ENCODE measurements at places on chromosomes 7 and 10.

DNA sequence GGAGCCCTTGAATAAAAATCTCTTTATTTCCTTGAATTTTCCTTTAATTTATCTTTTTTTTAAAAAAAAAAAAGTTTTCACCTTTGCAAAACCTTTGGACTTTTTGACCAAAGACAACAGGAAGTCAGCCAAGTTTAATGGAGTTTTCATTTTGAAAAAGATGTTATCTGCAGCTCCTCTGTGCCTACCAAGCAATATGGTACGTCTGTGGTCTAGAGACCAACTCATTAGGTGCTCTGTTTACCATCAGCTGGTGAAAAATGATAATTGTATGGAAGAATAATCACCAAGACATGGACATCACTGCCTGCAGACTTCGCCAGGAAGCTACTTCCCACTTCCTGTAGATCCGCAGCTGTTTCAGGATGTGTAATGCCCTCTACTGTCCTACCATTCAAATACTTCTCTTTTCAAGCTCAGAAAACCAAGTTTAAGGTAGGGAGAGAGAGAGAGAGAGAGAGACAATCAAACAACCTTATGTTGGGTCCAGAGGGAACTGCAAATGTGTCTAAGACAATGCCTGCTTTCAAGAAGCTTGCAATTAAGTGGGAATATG, 18.7 kb downstream of the PLXNA4 start:
- DNase-seq, result no peak

- no peak for DNase-seq
Measured at GRCh38 chr10:128657548-128657947, 531.3 kb upstream of the MKI67 start.

DNA sequence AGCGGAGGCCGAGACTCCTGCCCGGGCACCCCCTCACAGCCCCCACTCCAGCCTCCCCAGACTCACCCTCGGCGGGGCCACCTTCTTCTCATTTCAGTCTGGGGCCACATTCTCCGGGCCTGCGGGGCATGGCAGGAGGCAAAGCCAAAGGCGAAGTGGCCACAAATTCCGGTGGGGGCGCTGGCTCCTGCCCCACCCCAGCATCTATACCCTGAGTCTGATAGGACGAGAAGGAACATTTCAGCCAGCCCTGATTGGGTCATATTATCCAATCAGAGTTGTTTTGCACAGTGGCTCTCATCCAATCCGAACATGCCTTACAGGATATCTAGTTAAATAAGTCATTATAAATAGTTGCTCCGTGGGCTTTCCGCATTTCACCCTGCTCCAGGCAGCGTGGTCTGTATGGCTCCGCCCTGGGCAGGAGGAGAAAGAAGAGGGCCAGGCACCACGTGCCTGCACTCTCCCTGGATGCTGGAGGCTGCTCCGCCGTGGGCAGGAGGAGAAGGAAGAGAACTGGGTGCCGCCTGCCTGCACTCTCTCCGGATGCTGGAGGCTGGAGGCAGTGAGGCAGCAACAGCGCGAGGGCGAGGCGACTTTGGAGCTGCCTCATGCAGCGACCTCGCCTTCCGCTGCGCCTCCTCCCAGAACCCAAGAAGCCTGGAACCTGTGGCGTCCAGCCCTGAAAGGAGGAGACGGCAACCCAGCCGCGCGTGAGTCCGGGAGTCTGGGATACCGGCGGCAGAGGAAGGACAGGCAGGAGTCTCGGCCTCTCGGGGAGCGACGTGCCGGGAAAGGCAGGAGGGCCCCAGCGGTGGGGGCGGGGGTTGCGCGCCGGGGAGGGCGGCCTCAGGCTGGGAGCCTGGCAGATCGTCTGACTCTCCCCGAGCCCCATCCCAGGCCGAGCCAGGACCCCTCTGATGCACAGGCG, 162.9 kb downstream of the ZNF33B start:
- DNase-seq, result no peak

GRCh38 chr10:22433875-22434274, 88.6 kb downstream of the SPAG6 start:
- DNase-seq, result no peak

DNA sequence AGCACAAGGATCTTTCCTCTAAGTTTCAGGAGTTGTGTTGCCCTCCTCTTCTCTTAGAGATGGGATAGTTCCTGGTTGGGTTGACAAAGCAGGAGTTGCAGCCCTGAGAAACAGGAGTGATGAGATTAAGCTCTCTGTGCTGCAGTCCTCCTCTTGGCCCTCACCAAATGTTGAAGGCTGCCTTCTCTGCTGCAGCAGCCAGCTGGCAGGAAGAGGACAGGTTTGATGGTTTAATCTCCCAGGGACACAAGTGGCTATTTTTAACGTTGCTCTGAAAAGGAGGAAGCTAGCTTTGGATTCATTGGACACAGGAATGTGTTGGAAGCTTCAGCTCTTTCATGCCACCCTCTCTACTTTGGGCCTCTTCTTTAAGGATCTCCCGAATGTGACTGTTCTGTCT, 9.4 kb downstream of the STRIP2 start:
- DNase-seq, result no peak

DNA sequence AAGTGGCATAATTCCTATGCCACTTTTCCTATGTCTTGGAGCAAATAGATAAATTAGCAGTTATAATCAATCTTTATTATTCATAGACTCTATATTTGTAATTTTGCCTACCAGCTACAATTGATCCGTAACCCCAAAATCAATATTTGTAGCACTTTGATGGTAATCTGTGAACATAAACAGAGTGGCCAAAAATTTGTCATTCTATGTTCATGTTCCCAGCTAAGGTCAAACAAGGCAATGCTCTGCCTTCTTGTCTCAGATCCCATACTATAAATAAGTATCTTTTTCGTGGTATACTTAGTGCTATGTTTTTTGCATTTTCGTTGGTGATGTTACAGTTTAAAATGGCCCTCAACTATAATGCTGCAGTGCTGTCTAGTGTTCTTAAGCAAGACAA, 228.5 kb downstream of the FZD1 start:
- DNase-seq, result no peak

- no peak for DNase-seq
Measured at GRCh38 chr7:74020390-74020789, 7.6 kb upstream of the ELN start.

DNA sequence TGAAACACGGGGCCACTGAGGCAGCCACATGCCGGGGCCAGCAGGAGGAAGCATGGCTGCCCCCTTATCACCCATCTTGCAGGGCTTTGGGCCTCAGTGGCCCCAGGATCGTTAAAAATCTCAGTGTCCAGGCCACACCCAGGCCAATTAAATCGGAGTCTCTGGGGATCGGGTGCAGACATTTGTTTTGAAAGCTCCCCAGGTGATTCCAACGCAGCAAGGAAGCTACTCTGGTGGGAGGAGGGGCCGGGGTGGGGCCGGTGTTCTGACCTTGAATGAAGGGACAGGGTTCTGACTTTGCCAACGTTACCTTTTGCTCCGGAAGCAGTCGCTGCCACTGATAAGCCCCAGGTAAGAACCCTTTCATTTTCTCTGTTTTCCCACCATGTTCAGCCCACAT, 412.3 kb upstream of the FOXK1 start:
- DNase-seq, result no peak

DNA sequence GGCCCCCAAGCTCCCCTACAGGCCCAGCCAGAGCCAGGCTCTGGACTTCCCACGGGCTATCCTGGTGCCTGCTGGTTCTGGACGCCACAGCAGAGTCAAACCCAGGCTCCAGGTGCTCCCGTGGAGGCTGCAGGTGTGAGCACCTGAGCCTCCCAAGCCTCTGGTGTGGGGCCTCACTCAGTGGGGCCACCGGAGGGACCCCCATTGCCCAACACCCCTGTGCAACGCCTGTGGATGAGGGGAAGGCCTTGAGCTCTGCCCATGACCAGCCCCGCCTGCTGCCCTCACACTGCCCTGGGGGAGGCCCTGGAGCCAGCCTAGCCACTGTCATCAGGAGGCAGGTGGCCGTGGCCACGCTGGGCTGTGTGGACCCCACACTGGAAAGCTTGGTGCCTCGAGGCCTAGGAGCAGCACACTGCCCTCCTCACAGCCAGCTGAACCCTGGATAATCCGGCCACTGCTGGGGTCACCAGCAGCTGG, 229.3 kb downstream of the MAD1L1 start:
- DNase-seq, result no peak

DNA sequence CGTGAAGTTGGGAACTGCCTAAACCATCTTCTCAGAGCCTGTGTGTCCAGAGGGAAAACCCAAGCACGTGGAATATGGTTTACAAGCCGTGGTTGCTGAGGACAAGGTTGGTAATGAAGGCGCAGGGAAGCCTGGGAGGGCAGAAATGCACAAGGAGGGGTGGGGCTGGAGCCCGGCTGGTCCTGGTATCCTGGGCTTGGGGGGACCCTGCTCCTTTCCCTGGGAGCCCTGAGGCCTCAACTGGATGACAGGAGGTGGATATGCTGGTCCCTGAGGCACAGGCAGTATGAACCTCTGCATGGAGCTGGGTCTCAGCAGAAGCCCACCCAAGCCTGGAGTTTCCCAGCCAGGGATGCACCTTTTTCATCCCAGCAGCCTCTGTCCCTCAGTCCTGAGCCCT, 80.3 kb upstream of the RET start:
- no peak for DNase-seq

- no peak for DNase-seq
Measured at GRCh38 chr10:525565-526315, 163.7 kb downstream of the DIP2C start.

DNA sequence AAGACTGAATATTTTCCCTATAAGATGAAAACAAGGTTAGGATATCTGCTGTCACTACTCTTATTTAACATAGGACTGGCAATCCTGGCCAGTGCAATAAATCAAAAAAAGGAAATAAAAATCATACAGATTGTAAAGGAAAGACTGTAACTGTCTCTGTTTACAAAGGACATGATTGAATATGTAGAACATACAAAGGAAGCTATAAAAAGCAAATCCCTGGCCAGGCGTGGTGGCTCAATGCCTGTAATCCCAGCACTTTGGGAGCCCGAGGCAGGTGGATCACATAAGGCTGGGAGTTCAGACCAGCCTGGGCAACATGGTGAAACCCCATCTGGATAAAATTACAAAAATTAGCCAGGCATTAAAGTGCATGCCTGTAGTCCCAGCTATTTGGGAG, 15.8 kb downstream of the ZNF485 start:
- DNase-seq, result no peak

DNA sequence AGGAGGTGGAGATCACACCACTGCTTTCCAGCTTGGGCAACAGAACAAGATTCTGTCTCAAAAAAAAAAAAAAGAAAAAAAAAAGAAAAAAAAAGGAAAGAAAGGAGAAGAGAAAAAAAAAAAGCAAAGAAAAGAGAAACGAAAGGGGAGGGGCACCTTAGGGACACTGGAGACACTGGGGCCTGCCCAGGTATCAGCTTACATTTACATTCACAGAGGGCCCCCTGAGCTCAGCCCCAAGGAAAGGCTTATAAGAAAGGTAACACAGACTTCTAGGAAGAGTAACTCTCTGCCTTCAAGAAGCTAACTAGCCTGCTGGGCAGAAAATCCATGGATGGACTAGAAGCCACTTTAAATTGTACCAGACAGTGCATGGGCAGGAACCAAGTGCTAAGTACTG, 108.8 kb downstream of the NPY start:
- no peak for DNase-seq

DNA sequence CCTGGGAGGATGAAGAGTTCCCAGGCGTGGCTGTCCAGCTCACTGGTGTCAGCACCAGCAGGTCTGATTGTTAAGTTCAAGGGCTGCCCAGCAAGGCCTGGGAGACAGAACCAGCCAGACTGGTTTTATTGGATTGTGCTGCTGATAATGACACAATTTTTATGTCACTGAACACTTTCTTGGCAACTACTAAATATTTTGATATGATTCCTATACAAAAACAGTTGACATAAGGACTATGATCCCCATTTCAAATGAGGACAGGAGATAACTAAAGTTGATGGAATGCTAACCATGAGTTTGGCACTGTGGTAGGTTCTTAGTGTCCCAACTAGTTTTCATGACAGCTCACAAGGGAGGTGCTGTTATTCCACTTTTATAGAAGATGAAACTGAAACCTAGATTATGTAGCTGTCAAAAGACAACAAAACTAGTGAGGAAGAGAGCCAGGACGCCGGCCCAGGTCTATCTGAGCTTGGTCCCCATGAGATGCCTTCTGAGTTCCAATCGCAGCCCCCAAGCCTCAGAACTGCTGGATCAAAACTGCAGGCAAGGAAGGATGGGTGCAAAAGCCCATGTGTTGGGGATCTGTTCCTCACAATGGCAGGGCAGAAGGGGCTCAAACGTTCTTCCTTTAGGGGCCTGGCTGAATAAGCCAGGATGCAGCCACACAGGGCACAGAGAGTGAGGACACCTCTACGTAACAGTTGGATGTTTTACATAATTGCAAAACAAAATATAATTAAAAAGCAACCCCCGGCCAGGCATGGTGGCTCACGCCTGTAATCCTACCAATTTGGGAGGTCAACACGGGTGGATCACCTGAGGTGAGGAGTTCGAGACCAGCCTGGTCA, 52.8 kb downstream of the COBL start:
- no peak for DNase-seq

GRCh38 chr7:68875857-68876256, 722.4 kb upstream of the AUTS2 start:
- DNase-seq, result no peak

DNA sequence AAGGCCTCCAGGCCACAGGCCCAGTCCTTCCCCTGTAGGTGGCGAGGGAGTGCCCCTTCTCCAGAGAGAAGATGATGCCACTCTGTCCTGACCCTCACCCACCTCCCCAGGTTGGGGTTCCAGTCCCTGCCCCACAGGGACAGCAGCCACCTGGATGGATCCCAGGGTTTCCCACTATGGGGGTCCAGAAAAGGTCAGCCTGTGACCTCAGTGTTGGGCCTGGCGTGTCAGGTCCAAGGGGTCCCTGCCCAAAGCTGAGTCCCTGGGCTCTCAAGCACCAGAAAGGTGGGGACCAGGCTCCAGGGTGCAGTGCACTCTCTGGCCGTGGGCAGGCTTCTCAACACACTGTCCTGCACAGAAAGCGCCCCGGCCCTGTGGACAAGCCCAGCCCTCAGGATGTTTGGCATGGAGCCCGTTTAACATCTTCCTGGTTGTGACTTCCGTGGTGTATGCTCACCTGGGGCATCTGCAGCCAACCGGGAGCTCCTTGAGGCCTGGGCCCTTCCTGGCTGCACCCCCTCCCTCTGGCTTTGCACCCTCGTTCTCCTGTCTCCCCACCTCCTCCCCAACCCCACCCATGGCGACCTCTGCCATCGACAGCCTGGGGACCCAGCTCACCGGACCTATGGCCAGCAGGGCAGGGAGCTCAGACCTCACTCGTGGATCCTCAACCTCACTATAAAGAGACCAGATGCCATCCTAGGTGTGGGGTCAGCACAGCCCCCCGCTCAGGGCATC, 58.3 kb upstream of the PPP2R2D start:
- no peak for DNase-seq

- DNase-seq, result no peak
Measured at GRCh38 chr10:72310241-72310633, 36.5 kb downstream of the DDIT4 start.

DNA sequence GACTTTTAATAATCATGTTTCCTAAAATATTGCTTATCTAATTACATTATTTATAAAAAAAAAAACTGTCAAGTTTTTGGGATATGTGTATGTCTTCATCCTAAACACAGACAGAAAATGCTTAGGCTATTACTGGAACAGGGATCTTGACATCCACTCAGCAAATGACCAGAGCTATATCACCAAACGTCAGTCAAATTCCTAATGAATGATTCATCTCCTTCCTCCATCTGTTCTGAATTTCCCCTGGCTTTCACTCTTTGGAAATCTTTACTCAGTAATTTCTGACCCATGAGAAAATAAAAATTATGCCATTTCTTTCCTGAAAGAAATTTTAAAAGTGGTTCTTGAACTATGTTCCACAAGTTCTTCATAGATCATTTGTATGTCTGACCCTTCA, 552.4 kb upstream of the KCND2 start:
- DNase-seq, result no peak

GRCh38 chr10:50593523-50594376, 30.0 kb downstream of the SGMS1 start:
- no peak for DNase-seq

Measured in activated CD8-positive, alpha-beta memory T cell treated with anti-CD3 and anti-CD28 coated beads for 4 hours (primary cell).